HEK293T (cell line): ENCODE measurements at places on chromosomes 6 and 20.

DNA sequence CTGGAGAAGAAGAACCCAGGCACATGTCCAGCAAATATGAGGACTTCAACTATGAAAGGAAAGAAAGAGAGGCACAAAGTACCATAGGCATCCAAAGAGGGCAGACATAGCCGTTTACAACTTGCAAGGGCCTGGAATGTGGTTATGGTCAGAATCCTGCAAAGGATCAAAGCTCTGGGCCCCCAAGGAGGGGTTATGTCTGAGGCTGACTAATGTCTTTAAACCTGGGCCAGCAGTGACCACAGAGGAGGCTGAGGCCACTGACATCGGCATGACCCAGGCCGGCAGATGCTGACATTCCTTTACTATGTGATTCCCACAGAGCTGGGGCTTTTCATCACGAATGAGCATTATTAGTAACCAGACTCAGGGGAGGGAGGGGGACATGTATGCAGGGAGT, 861.1 kb downstream of the DHX35 start:
- no peak for DNase-seq

DNA sequence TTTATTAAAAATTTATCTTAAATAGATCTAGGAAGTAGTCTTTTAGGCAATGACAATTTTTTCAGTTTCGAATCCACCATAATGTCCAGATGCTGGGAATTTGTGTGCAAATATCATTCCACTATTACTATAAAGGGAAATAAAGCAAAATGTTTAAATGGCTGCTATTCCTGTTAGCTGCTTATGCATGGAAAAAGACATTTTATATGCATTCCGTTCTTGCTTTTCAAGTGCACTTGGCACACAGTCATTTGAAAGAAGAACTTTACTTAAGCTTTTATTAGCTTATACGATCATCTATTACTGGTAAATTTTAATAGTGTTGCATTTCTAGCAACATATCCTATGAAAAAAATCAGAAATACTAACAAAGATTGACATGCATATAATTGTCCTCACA, 42.0 kb downstream of the PRL start:
- DNase-seq = no peak

- DNase-seq = no peak
Measured at GRCh38 chr20:56989516-56989915, 276.9 kb downstream of the BMP7 start.

DNA sequence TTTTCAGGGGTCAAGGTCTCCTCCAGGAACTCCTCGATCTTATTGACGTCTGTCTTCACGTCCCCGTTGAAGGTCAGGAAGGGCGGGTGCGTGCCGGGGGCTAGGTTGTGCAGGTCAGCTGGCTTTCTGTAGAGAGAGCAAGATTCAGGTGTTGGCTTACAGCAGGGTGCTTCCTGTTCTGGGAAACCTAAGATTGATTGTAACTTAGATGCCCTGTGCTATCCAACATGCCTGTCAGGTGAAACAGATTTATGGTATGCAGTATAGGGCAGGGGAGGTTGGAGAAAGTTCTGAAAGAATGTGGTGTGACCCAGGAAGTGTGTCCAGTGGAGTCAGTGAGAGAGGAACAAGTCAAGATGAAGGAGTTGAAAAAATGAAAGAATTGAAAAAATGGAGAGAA, 66.4 kb downstream of the CLIC5 start:
- DNase-seq = no peak

DNA sequence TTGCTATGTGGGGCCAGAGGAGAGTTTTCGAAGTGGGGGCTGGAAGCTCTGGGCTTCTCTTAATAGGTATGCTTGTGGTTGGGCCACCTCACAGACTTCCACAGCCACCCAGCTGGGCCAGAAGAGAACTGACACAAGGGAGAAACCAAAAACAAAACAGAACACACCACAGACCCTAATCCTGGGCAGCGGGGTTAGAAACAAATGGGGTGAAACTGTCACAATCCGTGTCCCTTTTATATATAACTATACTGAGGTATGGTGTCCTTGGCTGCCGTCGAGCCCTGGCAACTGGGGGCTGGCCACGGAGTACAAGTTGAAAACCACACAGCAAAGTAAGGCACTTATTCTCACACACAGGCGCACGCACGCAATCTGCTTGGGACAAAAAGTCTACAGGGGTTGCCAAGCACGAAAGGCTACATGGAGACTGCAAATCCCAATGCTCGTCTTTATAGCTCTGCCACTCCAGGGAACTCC, 78.3 kb downstream of the TRAM2 start:
- DNase-seq = no peak

- no peak for DNase-seq
Measured at GRCh38 chr6:81636930-81637568, 115.4 kb downstream of the TENT5A start.

DNA sequence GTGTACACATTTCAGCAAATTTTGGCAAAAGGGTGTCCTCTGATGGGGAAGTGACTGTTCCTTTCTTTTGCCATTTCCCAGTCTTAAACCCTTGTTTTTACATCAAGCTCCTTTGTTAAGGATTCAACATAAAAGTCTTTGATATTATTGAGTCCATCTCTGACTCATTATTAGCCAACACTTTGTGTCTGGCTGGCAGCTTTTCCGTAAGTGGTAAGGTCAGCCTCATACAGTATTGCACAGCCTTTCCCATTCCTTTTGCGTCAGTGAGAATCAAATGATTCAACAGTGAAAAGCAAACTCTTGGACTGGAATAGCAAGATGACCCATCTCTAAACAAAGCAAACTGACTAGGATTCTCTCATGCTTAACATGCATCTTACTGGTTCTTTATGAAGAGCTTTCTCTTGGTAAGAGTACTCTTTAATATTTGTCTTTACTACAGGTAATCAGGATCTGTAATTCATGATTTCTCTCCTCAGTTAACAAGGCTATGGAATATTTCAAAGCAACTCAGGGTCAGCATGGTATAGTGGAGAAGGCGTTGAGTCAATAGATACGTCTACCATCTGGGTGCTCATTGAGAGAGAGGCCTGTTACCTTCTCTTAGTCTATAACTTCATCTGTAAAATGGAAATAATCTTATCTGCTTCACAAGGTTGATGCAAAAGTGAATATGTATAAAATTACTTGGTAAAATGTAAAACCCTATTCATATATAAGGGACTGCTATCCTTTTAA, 183.6 kb downstream of the PRL start:
- no peak for DNase-seq

DNA sequence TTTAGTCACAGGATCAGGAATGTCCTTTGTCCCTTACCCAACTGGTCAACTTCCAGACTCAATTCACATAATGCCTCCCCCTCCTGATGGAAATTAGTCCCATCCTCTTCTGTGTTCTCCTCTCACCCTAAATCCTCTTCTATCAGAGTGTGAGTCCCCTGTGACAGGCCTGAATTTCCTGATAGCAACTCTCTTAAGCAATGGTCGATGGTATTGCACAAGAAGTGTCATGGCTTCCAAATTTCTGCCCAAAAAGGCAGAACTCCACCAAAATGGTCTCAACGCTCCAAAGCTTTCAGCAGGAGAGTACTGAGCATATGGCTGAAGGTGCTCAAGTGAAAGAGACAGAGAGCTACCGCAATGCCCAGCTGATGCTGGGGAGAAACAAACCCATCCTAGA, 2.4 kb downstream of the PREP start:
- no peak for DNase-seq

DNA sequence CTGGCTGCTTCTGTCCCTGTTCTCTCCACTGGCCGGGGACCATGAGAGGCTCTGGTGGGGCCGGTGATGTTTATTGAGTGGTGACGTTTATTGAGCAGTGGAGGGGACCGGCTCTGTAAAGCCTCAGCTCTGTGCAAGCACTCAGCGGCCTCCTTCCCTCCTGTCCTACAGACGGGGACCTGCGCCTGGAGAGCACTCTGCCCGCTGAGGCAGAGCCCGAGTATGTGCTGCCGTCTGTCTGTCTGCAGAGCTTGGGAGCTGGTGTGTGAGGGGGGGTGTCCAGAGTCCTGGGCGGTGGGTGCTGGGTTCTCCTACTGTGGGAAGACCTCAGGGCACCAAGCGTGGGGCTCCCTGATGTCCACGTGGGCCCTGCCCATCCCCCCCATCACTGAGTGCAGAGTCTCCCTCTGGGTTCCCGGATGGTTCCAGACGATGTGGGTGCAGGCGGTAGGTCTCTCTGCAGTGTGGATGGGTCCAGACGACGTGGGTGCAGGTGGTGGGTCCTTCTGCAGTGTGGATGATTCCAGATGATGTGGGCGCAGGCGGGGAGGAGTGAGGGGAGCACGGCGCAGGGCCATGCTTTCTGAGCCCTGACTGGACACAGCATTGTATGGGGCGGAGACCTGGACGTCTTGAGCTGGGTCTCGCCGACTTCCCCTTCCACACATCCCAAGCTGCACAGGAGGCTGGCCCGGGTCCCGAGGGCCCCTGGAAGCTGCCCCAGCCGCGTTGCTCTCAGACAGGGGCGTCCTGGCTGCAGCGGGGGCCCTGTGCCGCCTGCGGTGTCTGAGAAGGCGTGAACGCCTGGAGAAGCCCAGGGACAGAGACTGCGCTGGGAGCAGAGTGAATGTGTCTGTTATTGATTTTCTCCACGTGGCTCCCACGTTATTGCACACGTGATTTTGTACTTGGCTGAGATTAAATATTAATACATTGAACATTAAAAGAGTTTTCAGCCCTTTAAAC, 14.9 kb upstream of the BHLHE23 start:
- DNase-seq = no peak

- no peak for DNase-seq
Measured at GRCh38 chr6:92682516-92683398, 736.6 kb downstream of the EPHA7 start.

- DNase-seq = no peak
Measured at GRCh38 chr6:38011937-38012336, 192.4 kb downstream of the ZFAND3 start.

- DNase-seq = no peak
Measured at GRCh38 chr6:11514672-11515071, 22.9 kb upstream of the TMEM170B start.

- DNase-seq = peak; percentile 53
Measured at GRCh38 chr6:138509371-138509770, 10.1 kb upstream of the NHSL1 start.

- no peak for DNase-seq
Measured at GRCh38 chr6:85552652-85553051, 41.0 kb downstream of the SNX14 start.

DNA sequence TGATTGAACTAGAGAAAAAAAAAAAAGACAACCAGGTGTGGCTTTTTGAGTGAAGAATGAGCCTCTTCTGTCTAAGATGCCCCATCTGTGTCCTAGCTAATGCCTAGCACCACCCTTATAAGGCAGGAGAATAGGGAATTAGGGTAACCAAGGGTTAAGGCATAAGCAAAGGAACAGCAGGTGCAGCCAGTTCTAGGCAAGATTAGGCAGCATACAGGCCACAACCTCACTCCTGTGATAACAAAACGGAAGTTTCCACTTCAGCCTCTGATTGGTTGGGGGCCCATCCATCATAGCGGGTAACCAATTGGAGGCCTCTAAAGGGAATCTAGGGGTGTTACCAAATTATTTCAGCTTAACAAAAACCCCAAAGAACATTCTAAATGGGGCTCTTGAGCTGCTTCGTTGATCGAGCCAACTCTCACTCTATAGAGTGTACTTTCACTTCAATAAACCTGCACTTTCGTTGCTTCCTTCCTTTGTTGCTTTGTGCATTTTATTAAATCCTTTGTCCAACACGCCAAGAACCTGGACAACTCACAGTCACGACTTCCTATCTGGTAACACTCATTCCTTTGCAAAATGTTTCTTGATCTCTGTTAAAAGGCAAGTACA, 61.9 kb upstream of the TAGAP start:
- DNase-seq = peak; percentile 48

DNA sequence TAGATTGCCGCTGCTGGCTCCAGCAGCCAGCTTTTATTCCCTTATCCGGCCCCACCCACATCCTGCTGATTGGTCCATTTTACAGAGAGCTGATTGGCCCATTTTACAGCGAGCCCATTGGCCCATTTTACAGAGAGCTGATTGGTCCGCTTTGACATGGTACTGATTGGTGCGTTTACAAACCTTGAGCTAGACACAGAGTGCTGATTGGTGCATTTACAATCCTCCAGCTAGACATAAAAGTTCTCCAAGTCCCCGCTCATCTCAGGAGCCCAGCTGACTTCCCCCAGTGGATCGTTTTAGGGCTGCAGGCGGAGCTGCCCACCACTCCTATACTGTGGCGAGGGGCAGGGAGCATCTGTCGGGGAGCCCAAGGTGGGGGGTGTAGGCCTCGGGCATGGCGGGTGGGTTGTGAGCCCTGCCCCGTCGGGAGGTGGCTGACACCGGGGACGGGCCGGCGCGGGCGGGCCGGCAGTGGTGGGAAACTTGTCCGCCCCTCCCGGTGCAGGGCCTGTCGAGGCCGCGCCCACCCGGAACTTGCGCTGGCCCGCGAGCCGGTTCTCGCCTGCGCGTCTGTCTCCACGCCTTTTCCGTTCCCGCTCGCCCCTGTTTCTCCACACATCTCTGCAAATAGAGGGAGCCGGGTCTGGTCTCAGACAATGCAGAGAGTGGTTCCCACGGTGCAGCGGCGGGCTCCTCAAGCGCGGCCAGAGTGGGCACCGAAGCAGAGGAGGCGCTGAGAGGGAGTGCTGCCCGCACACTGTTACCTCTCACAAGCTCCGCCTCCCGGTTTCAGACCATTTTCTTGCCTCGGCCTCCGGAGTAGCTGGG, 86.1 kb upstream of the STMND1 start:
- DNase-seq = no peak

- no peak for DNase-seq
Measured at GRCh38 chr20:10369723-10370090, 64.3 kb downstream of the MKKS start.

- peak; percentile 40 for DNase-seq
Measured at GRCh38 chr20:41697861-41698559, 79.8 kb upstream of the CHD6 start.

DNA sequence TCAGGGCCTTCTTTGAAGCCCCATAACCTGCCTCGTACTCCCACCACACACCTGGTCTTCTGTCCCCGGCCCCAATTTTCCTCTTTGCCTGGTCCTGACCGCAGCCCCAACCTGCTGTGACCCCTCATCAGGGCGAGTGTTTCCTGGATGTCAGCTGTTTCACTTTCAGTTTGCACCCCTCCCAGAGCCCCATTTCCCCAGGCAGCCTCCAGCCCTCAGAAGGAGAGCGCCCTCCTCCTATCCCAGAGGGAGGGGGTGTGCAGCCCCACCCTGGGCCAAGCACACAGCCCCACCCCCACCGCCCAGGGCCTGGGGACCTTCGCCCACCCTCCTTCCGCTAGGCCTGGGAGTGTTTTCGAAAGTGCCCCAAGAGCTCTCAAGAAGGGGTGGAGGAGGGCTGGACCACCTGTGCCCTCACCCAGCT, 1.5 kb downstream of the BAK1 start:
- no peak for DNase-seq

- peak; percentile 11 for DNase-seq
Measured at GRCh38 chr20:9838035-9838377, 870 bp downstream of the PAK5 start.

DNA sequence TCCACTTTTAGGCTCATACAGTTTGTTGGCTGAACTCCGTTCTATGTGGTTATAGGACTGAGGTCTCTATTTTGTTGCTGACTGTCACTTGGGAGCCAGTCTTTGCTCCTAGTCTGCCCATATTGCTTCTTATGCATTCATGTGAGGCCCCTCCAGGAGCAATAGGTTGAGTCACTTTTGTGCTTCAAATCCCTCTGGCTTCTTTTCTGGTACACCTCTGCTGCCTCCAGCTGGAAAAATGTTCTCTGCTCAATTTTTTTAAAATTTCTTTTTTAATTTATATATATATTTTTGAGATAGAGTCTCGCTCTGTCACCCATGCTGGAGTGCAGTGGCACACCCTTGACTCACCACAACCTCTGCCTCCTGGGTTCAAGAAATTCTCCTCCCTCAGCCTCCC, 42.7 kb upstream of the NOX3 start:
- no peak for DNase-seq
